ENCODE measurements at places on chromosomes 16 and 17. TPM values are rescaled to one million over a fixed set of nuclear protein-coding genes. Genes with fewer than 3 reads are reported as not detected.

- H3K27me3 ChIP-seq, result no peaks in the 10 kb centered on the region
- no peak for DNase-seq
- peak overlapping the region; percentile 59 for H3K27ac ChIP-seq
- H3K36me3 ChIP-seq, result peaks cover 3% of the 10 kb centered on the region
Measured at GRCh38 chr17:7476494-7476893, 2.9 kb downstream of the ZBTB4 start.

DNA sequence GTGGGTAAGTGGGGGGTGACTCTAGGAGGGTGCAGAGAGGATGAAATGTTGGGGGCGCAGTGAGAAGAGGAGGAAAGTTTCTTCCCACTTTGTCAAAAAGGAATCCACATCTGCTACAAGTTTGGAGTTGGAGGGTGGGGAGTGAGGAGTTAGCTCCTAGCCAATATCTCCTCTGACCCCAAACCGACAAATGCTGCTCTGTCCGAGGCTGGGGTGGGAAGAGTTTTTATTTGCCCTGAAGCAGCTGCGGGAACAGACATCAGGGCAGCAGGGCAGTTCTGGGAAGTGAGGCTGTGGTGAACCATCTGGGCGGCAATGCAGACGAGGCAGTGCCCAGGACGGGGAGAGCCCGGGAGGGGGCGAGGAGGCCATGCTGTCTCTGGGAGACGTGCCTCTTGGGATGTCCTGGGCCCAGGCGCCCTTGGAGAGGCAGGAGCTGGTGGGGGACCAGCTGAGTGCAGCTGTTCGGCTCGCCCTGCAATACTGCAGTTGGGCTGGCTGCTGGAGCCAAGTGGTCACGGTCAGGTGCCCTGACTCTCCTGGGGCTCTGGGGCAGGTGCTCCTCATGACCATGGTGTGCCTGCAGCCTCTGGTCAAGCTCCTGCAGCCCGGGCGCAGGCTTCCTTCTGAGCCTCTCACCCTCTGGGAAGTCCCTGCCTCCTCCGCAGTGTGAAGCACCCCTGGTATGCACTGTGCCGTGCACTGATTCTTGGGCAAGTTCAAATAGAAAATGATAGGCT lies 6.4 kb upstream of the SOCS3 start:
- peak overlapping the region; percentile 28 for H3K27ac ChIP-seq
- peaks cover 7% of the 10 kb centered on the region for H3K27me3 ChIP-seq
- H3K4me1 ChIP-seq, result peaks cover 25% of the 10 kb centered on the region
- H3K4me3 ChIP-seq, result no peak overlapping the region
- DNase-seq, result no peak

DNA sequence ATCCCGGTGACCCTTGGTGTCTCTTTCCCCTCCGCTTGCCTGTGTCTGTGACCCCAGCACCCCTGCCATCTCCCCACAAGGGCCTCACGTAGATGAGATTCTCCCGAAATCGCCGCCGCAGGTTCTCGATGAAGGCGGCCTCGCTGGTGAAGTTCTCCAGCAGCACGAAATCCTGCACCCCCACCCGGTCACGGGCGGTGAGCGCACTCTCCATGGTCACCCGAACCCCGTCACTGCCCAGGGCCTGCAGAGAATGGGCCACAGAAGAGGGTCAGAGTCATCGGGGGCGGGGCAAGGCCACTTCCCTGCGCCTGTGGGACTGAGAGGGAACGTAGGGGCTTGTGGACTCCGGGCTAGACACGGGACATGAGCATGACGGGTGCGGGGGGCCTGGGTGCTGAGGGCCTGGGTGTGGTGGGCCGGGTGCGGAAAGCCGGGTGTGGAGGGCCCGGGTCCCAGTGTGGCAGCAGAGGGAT lies 8.4 kb downstream of the MYO1C start:
- peaks cover 24% of the 10 kb centered on the region for H3K4me1 ChIP-seq
- H3K36me3 ChIP-seq, result peaks cover 7% of the 10 kb centered on the region
- H3K27ac ChIP-seq, result no peak overlapping the region
- H3K27me3 ChIP-seq, result no peaks in the 10 kb centered on the region
- no peak for DNase-seq

DNA sequence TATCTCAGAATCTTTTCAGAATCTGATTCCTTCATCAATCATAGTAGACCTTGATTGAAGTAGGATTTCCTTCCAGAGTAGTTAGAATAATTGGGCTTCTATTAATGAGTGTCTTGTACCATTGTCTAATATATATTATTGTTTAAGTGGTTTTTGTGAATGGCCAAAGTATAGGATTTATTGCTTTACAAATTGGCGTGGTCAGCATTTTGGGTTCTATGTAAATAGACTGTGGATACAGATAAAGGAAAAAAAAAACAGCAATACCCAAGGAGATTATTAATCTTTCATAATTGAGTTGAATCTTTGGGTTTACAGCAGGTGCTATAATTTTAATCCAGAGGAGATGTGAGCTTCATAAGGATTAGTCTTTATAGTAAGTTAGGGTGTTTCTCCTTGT lies 64.3 kb downstream of the AP2B1 start:
- peaks cover 2% of the 10 kb centered on the region for H3K4me1 ChIP-seq
- no peak overlapping the region for H3K27ac ChIP-seq
- DNase-seq, result no peak
- H3K36me3 ChIP-seq, result peaks cover 31% of the 10 kb centered on the region

- peak; percentile 91 for DNase-seq
- H3K27me3 ChIP-seq, result no peaks in the 10 kb centered on the region
- H3K4me3 ChIP-seq, result peak overlapping the region; percentile 30
- peaks cover 14% of the 10 kb centered on the region for H3K36me3 ChIP-seq
- peaks cover 22% of the 10 kb centered on the region for H3K4me1 ChIP-seq
Measured at GRCh38 chr17:49696233-49696761, 11.5 kb downstream of the SLC35B1 start.

DNA sequence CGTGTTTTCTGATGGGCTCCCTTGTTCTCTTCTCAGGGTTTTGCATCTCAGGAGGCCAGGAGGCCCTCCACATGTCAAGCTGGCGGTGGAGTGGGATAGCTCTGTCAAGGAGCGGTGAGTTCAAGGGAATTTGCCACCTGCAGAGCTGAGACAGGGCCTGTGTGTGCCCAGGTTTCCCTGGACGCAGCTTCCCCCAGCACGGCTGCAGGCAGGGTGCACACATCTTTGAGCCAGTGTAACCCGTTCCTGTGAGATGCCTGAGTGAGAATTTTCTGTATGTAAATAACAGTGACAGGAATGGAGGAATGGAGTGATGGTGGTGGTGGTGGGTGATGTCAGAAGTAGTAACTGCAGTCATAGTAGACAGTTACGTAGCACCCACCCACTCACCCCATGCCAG lies 54.8 kb downstream of the USP43 start:
- H3K27ac ChIP-seq, result no peak overlapping the region
- DNase-seq, result no peak
- H3K27me3 ChIP-seq, result peaks cover 5% of the 10 kb centered on the region
- no peak overlapping the region for H3K4me3 ChIP-seq

GRCh38 chr16:63361032-63361624 lies 1324.9 kb upstream of the CDH8 start:
- no peak for DNase-seq
- no peak overlapping the region for H3K27ac ChIP-seq
- no peak overlapping the region for H3K4me3 ChIP-seq
- no peaks in the 10 kb centered on the region for H3K36me3 ChIP-seq

- no peak overlapping the region for H3K27ac ChIP-seq
- no peaks in the 10 kb centered on the region for H3K36me3 ChIP-seq
- H3K4me3 ChIP-seq, result no peak overlapping the region
- peaks cover 8% of the 10 kb centered on the region for H3K4me1 ChIP-seq
Measured at GRCh38 chr17:37779554-37779953, 34.7 kb upstream of the HNF1B start.

DNA sequence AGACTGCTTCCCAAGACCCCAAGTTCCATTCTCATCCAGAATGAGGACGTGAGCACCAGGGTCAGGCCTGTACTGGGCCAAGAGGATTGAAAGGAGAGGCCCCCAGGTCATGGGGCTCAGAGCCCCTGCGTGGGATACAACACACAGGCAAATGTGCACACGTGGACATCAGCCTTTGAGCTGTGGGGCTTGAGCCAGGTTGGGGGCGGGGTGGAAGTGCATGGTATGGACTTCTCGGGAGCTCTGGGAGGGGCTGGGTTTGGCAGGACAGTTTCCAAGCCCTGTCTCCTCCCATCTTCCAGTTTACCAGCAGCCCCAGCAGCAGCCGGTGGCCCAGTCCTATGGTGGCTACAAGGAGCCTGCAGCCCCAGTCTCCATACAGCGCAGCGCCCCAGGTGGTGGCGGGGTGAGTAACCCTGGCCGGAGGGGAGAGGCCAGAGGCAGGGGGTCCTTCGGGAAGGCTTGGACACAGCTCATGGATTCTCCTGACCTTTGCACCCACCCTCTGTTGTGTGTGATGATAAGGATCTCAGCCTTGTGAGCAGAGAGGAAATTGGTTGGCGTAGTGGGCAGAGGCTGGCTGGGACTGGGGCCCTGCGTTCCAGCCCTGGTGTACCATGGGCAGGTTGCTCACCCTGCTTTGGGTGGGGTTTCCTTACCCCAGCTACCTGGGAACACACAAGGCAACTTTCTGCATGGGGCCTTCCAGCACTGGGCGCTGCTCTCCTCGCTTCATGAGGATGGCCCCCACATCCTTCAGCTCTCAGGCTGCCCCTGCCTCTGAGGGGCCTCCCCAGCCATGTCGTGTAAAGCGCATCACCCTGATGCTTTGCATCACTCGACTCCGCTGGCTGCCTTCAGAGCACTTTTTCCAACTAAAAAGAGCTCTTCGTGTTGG lies 10.4 kb upstream of the LASP1NB start:
- H3K4me1 ChIP-seq, result no peaks in the 10 kb centered on the region
- H3K27ac ChIP-seq, result no peak overlapping the region
- peak; percentile 7 for DNase-seq
- peaks cover 31% of the 10 kb centered on the region for H3K36me3 ChIP-seq
- no peaks in the 10 kb centered on the region for H3K27me3 ChIP-seq

- peaks cover 32% of the 10 kb centered on the region for H3K4me1 ChIP-seq
- H3K27me3 ChIP-seq, result no peaks in the 10 kb centered on the region
- no peak overlapping the region for H3K4me3 ChIP-seq
- peaks cover 9% of the 10 kb centered on the region for H3K36me3 ChIP-seq
Measured at GRCh38 chr16:46822270-46822669, 8.7 kb downstream of the C16orf87 start.

GRCh38 chr16:10300905-10301304 lies 85.0 kb upstream of the ATF7IP2 start:
- H3K27me3 ChIP-seq, result no peaks in the 10 kb centered on the region
- H3K4me3 ChIP-seq, result no peak overlapping the region
- DNase-seq, result no peak
- no peaks in the 10 kb centered on the region for H3K4me1 ChIP-seq

GRCh38 chr16:75697571-75697970 lies 3.7 kb downstream of the DUXB start:
- no peak overlapping the region for H3K27ac ChIP-seq
- H3K27me3 ChIP-seq, result no peaks in the 10 kb centered on the region
- H3K36me3 ChIP-seq, result no peaks in the 10 kb centered on the region
- no peak for DNase-seq

DNA sequence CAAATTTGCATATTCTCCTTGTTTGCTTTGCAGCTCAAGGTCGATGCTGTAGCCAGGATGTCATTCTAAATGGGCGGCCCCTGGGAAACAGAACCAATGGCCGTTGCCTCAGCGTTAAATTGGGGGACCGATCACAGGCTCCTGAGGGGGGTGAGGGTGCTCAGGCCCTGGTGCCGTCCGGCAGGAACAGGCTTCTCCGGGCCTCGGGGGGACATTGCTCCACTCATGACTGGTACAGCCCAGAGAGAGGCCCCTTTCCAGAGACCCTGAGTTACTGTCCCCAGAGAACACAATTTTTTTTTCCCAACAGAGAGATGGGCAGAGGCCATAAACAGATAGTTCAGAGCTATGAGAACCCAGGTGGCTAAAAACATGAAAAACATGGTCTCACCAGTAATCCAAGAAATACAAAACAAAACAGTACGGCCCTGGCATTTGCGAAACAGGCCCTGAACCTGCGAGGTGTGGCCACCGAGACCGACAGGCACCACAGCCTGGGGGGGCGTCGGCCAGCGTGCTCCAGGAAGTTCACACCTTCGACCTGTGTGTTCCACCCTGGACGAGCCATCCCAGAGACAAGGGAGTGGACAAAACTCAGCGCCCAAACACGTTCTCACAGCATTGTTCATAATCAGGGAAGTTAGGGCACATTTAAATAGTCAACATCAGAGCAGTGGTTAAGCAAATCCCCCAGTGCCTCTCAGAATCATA lies 82.8 kb downstream of the METRNL start:
- no peaks in the 10 kb centered on the region for H3K4me1 ChIP-seq
- no peaks in the 10 kb centered on the region for H3K36me3 ChIP-seq
- DNase-seq, result no peak
- H3K27ac ChIP-seq, result no peak overlapping the region

GRCh38 chr16:87459833-87460232 lies 33.0 kb downstream of the ZCCHC14 start:
- H3K27me3 ChIP-seq, result no peaks in the 10 kb centered on the region
- peaks cover 6% of the 10 kb centered on the region for H3K36me3 ChIP-seq
- DNase-seq, result no peak
- no peak overlapping the region for H3K4me3 ChIP-seq

- peaks cover 4% of the 10 kb centered on the region for H3K4me1 ChIP-seq
- DNase-seq, result peak; percentile 45
- peaks cover 4% of the 10 kb centered on the region for H3K27me3 ChIP-seq
- no peak overlapping the region for H3K27ac ChIP-seq
Measured at GRCh38 chr16:47037396-47037745, 63.9 kb upstream of the DNAJA2 start.

- H3K27ac ChIP-seq, result no peak overlapping the region
- no peak overlapping the region for H3K4me3 ChIP-seq
- DNase-seq, result no peak
- peaks cover 1% of the 10 kb centered on the region for H3K27me3 ChIP-seq
- H3K4me1 ChIP-seq, result no peaks in the 10 kb centered on the region
Measured at GRCh38 chr17:79461041-79461440, 149.8 kb downstream of the RBFOX3 start.

DNA sequence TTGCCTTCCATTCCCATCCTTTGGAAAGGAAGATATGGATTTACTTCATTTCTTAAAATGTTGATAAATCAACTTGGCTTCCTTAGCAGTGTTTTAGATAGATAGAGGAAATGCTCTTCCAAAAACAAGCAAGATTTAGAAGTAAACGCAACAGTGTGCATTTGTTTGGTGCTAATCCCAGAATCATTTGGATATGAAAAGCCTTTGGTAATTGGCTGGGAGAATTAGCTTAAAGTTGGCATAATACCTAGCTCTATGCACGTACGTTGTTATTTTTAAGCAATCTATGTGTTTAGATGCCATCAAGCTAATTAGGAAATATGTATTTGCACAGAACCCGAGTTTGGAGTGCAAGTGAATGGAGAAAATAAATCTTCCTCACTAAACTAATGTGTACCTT lies 415.3 kb downstream of the GRIN2A start:
- no peaks in the 10 kb centered on the region for H3K4me1 ChIP-seq
- DNase-seq, result no peak
- no peak overlapping the region for H3K27ac ChIP-seq
- H3K27me3 ChIP-seq, result no peaks in the 10 kb centered on the region
- no peak overlapping the region for H3K4me3 ChIP-seq

GRCh38 chr16:12087901-12088421 lies 111.4 kb downstream of the SNX29 start:
- DNase-seq, result no peak
- H3K4me1 ChIP-seq, result peaks cover 24% of the 10 kb centered on the region
- no peak overlapping the region for H3K27ac ChIP-seq
- H3K27me3 ChIP-seq, result no peaks in the 10 kb centered on the region
- H3K36me3 ChIP-seq, result no peaks in the 10 kb centered on the region

WWOX gene
- 16.5 TPM for total RNA-seq

CLEC18A gene
- 0.81 TPM for total RNA-seq

CA7 gene
- total RNA-seq, result 0.12 TPM

NLRC3 gene
- total RNA-seq, result 25.9 TPM

MMP2 gene
- total RNA-seq, result not detected

Data from activated CD4-positive, alpha-beta memory T cell treated with anti-CD3 and anti-CD28 coated beads for 36 hours (primary cell).